ENCODE measurements at places on chromosomes 2 and 18. TPM values are rescaled to one million over a fixed set of nuclear protein-coding genes. Genes with fewer than 3 reads are reported as not detected.

DNA sequence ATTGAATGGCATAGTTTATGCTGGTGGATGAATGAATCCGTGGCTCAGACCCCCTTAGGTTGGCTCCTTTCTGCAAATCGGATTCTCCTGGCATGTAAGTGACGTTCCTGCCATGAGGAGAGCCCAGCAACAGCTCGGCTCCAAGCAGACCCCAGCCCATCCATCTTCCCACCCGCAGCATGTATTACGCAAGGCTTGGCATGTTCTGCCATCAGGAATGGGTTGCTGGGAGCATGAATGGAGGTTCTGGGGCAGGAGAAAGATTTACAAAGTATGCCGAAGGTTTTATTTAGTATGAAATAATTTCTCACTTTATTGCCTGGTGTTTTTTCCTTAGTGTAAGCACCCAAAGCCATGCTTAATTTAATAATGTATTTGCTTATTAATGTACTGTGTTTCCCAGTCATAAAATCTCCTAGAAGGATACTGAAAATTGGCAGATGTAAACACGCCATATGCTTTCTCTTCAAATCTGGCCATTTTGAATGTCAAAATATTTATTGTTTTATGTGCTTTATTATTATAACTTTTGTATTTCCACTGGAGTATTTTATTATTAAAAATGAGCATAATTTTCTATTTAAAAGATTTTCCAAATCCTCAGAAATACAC lies 128.5 kb downstream of the ACKR3 start:
- DNase-seq, result no peak

- DNase-seq, result no peak
These were observed 131.3 kb upstream of the TWIST2 start for GRCh38 chr2:238716585-238716984.

- peak; percentile 58 for DNase-seq
These were observed 111.7 kb downstream of the CDH2 start for GRCh38 chr18:28065031-28065792.

GRCh38 chr18:6109743-6110142 lies 214.4 kb upstream of the TMEM200C start:
- DNase-seq, result no peak

DNA sequence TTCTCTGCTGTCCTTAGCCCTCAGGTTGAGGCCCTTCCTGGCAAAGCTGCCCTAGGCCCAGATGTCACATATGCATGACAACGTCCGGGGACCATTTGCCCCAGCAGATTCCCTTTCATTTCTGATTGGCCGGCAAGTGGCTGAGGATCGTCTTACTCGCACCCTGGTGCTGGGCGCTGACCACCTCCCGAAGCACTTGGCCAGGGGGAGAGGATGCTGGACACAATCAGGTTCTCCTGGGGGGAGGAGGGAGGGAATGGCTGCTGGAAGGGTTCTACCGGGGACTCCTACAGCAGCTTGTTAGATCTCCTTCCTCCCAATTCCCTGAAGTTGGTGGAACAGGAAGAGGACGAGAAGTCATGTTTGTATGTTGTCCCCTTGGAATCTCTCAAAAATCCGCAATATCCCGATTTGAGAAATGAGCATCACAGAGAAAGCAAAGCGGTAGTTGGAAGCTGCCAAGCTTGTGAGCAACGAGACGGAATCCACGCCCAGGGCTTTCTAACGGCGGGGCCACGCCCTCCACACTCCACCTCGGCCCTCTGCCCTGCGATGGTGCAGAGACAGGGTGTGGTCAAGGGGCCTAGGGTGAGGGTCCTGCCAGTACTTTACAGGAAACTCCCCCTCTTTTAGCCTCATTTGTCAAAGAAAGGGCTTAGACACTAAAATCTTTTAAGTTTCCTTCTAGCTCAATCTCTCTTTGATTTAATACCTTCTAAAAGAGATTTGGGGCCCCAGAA lies 61.8 kb upstream of the YWHAQ start:
- DNase-seq, result peak; percentile 70

DNA sequence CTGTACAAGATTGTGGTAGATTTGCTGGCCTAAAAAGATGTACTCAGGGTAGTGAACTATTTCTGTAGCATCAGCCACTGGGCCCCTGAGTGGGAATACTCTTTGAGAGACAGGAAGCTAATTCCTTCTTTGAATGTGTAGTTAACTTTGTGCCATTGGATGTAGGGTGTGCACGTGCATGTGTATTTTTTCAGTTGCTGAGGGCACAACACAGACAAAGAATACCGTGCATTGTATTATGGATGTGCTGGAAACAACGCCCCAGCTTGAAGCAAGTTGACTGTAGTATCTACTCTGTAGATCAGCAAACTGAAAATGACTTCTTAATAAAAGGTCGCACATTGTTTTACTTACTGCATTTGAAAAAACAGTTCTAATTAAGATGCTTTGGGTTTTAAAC lies 14.1 kb downstream of the CRIM1 start:
- DNase-seq, result no peak

DNA sequence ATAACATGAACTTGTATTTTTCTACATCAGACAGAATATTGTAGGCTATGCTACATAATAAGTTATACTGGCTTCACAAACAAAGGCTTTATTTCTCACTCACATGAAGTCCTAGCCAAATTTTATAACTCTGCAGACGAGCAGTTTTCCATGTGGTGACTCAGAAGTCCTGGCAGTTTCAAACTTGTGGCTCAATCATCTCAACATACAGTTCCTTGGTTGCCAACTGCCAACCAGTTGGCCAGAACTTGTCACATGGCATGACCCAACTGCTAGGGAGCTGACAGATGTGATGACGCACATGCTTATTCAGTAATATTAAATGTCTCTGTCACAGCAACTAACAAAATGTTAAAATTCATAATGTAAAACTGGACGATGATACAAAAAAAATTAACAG lies 63.8 kb upstream of the ZC3H15 start:
- DNase-seq, result peak; percentile 84

DNA sequence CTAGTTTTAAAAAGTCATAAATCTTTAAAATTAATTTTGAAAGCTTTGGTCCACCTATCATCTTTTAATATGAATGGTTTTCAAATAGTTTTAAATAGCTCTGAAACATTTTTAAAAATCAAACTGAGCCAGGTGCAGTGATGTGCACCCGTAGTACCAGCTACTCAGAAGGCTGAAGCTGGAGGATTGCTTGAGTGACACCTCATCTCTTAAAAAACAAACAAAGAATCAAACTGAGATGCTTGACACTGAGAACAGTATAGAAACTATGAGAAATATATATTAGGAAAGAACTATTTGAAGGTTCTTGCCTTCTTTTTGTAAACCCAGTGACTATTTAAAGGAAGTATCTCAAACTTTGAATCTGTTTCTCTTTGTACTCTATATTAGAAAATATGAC lies 67.4 kb downstream of the BARD1 start:
- DNase-seq, result no peak

- DNase-seq, result no peak
These were observed 90.2 kb downstream of the PARD3B start for GRCh38 chr2:204635478-204635877.

GRCh38 chr2:215365184-215365658 lies 53.4 kb downstream of the ATIC start:
- DNase-seq, result no peak

GRCh38 chr2:205022841-205023240 lies 477.6 kb downstream of the PARD3B start:
- DNase-seq, result no peak

GRCh38 chr2:74201596-74201995 lies 3.2 kb downstream of the MTHFD2 start:
- peak; percentile 35 for DNase-seq

DNA sequence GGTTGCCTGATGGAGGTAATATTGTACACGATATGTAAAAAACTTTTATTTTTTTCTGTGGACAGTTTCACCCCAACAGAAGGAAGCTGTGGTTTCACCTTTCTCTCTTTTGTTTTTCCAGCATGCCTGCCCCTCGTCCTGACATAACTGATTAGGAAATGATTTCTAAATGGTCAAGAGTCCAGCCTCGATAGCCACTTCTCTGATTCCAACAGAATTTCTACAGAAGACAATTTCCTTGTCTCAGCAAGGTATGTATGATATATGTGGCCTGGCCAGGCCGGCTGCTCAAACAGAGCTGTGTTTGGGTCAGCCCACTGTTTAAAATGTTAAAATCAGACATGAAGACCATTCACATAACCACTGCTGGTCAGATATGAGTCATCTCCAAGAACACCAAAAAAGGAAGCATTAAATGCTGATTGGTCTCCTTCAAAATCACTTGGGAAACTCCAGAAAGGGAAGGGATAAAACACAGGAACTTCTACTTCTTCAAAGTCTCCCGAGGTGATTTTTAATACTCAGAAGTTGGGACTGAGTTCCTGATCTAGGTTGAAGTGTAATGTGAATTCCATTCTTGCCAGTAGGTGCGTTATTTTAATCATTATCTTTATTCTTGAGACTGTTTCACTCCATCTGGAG lies 22.3 kb downstream of the ATP8B1 start:
- peak; percentile 77 for DNase-seq

DNA sequence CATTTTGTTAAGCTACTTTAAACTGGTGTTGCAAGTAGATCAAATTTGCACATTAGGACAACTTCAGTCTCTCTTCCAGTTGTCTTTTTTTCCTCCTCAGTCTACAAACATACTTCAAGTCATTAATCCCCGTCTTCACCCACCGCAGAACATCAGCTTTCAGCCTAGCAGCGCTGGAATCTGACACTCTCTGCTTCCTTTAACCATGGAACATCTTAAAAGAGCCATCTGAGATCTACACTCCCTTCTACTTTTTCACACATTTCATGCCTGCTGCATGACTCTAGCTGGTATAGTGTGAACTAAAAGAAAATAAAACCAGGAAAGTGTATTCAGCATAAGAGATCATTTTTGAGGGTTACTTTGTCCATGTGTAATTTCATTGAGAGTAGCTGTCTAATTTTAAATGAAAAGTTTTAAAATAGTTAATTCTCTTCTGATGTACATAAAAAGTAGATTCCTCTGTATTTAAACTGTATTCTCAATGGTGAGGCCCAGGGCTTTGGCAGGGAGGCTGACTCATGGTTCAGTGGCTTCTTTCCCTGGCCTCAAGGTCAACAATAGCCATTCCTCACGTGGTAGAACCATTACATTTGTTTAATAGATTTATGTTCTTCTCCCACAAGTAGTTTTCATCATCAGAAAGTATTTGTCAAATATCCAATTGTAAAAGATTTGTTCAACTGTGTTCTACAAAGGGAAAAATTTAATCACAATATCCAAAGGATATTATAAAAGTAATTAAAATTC lies 16.5 kb downstream of the SGPP2 start:
- DNase-seq, result peak; percentile 56

- DNase-seq, result no peak
These were observed 180.9 kb downstream of the ZBTB7C start for GRCh38 chr18:48228301-48228715.

DNA sequence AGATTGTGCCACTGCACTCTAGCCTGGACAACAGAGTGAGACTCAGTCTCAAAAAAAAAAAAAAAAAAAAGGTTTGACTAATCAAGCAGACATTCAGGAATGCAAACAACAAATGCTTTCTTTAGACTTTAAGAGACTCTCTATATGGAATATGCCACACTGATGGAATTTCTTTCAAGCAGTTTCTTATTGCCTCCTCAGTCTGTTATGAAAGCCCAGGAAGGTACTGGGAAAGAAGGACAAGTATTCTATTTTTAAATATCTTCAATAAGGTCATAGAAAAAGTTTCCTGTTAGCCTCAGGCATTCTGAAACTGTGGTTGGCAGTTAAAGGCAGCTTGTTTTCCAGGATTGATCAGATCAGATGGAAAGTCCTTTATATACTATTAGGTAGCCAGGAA lies 241.6 kb downstream of the PIK3C3 start:
- no peak for DNase-seq

DNA sequence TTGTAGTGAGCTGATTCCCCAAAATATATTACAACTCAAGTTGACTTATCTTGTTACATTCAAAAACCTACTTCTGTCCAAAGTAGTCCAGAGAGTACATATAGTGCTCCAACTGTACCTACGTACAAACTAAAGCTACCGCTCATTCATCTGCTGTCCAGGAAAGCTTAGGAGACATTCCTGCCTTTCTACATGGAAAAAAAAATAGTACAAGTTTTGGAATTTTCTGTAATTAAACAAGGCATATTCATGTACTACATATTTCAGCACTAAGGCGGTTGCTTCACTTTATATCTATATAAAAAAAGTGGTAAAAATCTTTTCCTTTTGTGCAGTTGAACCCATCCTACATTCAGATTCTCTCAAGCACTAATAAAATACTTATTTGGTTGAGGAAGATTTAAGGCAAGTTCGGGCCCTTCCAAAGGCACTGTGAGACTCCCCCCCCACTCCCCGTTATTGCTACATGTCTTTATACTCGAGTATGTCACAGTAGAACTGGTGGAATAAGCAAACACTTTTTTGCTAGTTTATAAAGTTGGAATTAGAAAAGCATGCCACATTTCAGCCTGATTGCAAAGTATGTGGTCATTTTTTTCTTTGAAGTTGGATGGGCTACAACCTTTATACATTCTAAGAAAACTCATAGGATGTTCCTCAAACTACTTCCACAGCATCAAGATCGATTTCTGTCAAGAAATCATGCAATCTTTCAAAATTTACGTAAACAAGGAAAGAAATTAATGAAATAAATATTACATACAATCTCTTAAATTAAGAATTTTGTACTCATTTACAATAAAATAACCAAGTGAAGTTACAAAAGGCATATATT lies 3.7 kb downstream of the ZFP36L2 start:
- DNase-seq, result no peak

- DNase-seq, result no peak
These were observed 103.3 kb downstream of the TMEFF2 start for GRCh38 chr2:192091476-192091875.

DNA sequence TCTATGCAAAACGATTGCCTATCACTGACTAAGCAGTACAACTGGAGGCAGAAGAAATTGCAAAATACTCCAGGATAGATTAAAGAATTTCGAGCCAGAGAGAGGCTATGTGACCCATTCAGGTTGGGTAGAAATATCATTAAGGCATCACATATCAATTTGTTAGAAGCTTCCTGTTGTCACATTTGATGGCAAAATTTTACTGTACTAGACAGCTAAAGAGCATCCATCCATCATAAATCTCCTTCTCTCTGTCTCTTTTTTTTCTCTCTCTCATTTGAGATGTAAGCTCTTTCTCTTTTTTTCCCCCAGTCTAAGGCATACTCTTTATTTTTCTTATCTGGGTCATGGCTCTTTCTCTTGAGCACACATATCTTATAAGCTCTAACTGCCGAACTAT lies 155.7 kb downstream of the EVA1A start:
- no peak for DNase-seq

GRCh38 chr2:69278366-69278765 lies 108.7 kb downstream of the GFPT1 start:
- no peak for DNase-seq

- no peak for DNase-seq
These were observed 49.7 kb downstream of the SPHKAP start for GRCh38 chr2:228131833-228132232.

The IRS1 gene
- 6.4 TPM for total RNA-seq

The SLC23A3 gene
- total RNA-seq, result 0.86 TPM

The TGFA gene
- 6.6 TPM for total RNA-seq

The SAG gene
- total RNA-seq, result not detected

The TSN gene
- total RNA-seq, result 106 TPM

The SLC30A3 gene
- 0.11 TPM for total RNA-seq

The RBBP8 gene
- 58.1 TPM for total RNA-seq

The GKN1 gene
- total RNA-seq, result not detected

The SATB2 gene
- total RNA-seq, result 8.2 TPM

All from Daoy (cell line).